Activated CD4-positive, alpha-beta T cell treated with anti-CD3 and anti-CD28 coated beads, Interleukin-2, amount 50 U/mL, for 48 hours (primary cell): ENCODE measurements at places on chromosomes 5 and 9.

DNA sequence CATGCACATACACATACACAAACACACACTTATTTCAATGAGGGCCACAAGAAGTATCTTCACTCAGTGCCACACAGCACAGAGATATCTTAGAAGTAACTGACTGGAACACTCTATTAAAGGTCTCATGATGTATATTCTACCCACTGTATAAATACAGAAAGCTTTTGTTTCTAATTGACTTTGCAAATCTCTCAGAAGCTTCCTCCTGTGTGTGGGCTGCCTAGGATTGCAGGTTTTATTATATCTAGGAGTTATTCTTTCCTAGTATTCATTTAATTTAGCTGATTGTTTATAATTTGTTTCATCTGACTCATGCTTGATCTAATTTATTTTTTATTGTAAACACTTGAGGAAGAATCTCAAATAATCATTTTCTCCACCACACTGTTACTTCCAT lies 262.4 kb upstream of the ACTBL2 start:
- DNase-seq = no peak

DNA sequence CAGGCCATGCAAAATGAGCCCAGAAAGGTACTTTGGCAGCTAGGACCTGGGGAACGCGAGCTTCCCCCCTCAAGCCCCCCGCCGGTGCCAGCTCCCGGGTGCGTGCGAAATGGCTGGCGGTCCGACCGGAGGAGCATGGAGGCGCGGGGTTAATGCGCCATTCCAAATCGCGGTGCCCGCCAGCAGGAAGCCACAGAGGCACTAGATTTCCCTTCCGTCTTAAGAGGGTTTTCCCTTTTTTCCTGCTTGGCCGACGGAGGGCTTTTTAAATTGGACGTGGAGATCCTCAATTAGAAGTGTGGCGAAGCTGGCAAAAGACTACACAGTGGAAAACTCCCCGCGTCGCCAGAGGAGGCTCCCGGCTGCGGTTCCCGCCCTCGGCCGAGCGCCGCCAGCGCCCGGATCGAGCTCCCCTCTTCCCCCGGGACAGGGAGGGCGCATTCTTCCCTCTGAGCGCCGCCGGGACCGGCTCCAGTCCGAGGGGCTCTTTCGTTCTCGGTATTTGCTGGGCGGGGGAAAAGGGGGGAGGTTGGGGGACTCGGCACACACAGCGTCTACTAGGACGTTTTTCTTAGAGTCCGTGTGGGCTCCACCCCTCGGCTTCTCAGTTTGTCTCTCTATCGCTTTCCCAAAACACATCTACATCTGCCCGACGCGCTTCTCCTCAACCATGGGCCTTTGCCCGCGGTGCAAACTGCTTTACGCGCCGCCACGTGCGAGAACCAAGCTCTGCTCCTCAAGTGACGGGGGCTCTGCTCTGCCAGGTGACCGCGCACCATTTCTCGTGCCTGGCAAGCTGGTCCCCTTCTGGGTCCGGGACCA lies 3.0 kb downstream of the GDNF start:
- DNase-seq = peak; percentile 15

GRCh38 chr5:102959055-102959454 lies 160.9 kb downstream of the GIN1 start:
- DNase-seq = no peak

- DNase-seq = peak; percentile 61
Observed at GRCh38 chr9:27726244-27727081, 153.2 kb upstream of the C9orf72 start.

DNA sequence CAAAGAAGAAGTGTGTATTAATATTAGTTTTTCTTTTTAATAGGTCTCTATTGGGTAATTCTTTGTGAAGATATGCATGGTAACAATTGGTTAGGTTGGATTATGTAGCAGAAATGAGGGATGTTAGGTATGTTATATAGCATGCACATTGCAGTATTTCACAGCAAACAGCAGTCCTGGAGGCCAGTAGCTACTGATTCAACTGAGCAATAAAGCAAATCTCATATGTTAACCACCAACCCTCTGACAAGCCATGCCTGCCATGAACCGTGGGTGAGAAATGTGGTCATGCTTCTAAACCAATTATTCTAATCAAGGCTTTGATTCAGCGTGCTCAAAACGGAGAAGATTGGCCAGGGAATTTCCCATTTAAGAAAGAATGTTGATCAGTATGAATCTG lies 313.0 kb upstream of the CDH6 start:
- no peak for DNase-seq

DNA sequence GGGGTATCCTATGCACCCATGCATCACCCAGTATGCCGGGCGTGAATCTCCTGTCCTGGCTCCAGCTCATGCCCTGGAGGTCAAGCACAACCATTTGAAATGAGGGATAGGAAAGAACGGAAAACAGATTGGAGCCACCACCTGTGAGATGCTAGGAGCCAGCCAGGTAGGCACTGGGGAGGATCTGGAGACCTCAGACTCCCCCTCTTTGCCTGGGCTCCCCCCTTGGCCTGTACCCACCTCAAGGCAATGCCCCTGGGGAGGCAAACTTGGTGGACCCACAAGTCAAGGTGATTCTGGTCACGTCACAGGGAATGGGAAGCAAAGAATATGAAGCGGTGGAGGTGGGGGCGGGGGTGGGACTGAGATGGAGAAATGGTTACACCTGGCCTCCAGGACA lies 92.6 kb downstream of the PAX5 start:
- no peak for DNase-seq

- no peak for DNase-seq
Observed at GRCh38 chr5:128966375-128966774, 1.1 kb downstream of the SLC27A6 start.

GRCh38 chr9:86672966-86673365 lies 274.3 kb downstream of the GAS1 start:
- DNase-seq = no peak
